ENCODE measurements at places on chromosomes 2 and 18.

DNA sequence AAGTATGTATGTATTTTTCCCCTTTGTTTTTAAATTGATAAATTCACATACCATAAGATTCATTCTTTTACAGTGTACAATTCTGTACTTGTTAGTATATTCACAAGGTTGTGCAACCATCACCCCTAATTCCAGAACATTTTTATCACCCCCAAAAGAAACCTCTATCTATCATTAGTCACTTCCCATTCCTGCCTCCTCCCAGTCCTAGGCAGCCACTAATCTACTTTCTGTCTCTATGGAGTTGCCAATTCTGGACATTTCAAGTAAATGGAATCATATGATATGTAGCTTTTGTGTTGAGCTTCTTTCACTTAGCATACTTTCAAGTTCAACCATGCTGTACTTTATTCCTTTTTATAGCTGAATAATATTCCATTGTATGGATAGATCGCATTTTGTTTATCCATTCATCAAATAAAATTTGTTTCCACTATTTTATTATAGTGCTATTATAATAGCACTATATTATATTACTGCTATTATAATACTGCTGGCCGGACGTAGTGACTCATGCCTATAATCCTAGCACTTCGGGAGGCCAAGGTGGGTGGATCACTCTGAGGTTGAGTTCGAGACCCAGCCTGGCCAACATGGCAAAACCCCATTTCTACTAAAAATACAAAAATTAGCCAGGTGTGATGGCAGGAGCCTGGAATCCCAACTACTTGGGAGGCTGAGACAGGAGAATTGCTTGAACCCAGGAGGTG is 10.9 kb downstream of the STARD7 start:
- DNase-seq = no peak

GRCh38 chr18:35571138-35571537 is 10.4 kb upstream of the GALNT1 start:
- DNase-seq = no peak

- no peak for DNase-seq
Observed at GRCh38 chr18:69480460-69480859, 79.8 kb downstream of the DOK6 start.

GRCh38 chr2:168033966-168034365 is 213.4 kb downstream of the STK39 start:
- DNase-seq = peak; percentile 68

DNA sequence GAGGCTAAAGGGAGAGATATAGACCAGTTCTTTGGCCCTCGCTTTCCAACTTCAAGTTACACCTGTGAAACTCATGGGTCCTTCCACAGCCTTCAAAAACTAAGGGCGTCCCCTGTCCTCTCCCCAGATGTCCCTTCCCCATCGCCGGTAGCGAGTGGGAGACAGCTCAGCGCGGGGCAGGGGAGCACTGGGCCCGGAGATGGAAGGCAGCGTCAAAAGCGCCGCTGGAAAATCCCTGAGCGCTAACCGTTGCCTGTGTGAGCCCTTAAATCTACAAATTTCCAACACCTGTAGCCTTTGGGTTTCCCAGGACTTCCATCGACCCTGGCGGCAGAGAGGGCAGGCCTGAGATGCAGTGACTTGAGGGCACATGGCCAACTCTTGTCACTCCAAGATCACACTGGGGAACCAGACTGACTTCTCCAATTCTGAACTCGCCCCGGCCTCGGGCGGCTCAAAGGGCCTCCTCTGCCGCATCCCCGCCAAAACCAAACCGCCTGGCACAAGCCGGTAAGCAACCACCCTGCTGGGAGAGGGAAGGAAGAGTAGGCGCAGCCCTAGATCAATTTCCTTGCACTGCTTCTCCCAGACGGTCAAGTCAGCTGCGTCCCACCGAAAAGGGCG is 879 bp upstream of the EPAS1 start:
- DNase-seq = peak; percentile 42

GRCh38 chr2:101251844-101252407 is 760 bp upstream of the CNOT11 start:
- peak; percentile 61 for DNase-seq

All from foreskin keratinocyte (primary cell).